Activated naive CD4-positive, alpha-beta T cell treated with anti-CD3 and anti-CD28 coated beads, Interleukin-2, amount 10 ng/mL, durations not matched to agents 7 days and 5 days (primary cell): ENCODE measurements at places on chromosomes 1 and 21.
A peak's percentile ranks its signal among the peaks of the same experiment; 100 is the strongest.

DNA sequence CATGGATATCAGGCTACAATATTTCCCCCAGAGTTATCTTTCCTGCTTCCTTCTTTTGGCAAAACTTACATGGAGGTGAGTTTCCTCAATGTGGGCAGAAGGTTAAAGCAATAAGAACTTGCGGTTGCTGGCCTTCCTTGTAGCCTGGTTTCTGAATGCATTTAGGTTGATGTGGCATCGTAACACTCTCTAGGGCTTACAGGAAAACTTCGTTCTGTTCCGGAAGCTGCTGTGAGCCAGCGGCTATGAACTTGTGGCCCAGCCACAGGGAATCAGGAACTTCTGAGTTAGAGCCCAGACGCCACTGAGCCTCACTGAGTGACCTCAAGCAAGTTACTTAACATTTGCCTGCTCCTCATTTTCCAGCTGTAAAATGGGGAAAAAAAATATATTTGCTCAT, 623.4 kb upstream of the ADAMTS5 start:
- no peaks in the 10 kb centered on the region for H3K27me3 ChIP-seq
- no peak overlapping the region for H3K27ac ChIP-seq
- no peaks in the 10 kb centered on the region for H3K4me1 ChIP-seq
- no peaks in the 10 kb centered on the region for H3K36me3 ChIP-seq
- no peak overlapping the region for H3K4me3 ChIP-seq

GRCh38 chr1:109826930-109827349, 63.2 kb upstream of the EPS8L3 start:
- H3K36me3 ChIP-seq, result no peaks in the 10 kb centered on the region
- no peak overlapping the region for H3K27ac ChIP-seq
- peaks cover 14% of the 10 kb centered on the region for H3K4me1 ChIP-seq
- peaks cover 5% of the 10 kb centered on the region for H3K27me3 ChIP-seq
- no peak overlapping the region for H3K4me3 ChIP-seq
- DNase-seq, result no peak

GRCh38 chr1:209802117-209802779, 3.7 kb downstream of the IRF6 start:
- H3K36me3 ChIP-seq, result no peaks in the 10 kb centered on the region
- peaks cover 74% of the 10 kb centered on the region for H3K27me3 ChIP-seq
- peaks cover 13% of the 10 kb centered on the region for H3K4me1 ChIP-seq
- no peak overlapping the region for H3K27ac ChIP-seq

DNA sequence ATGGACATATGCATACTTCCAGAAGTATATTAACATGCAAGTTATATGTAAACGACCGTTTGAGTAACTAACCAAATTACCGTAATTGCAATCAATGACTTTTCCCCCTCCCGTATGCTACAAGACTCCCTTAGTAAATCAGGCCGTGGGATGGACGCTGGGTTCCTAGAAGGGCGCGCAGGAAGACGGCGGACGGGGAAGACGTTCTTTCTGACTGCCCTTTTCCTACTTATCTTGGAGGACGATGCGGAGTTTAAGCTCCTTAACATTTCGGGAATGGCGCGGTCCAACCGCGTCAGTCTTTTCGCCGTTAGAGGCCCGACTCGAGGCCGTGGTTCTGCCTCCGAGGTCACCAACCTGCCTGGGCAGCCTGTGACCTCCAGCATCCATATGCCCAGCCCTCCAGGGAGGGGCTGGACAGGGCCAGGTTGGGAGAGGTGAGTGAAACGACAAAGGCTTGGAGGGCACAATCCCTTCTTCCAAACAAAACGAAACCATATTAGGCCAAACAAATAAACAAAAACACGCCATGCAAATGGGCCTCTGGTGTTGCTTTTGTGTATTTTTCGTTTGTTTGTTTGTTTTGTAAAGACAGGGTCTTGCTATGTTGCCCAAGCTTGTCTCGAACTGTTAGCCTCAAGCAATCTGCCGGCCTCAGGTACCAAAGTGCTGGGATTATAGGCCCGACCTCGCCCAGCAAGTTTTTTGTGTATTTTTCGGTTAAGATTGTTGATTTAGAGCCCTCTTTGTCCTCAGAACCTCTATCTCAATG, 873 bp upstream of the PI4KB start:
- H3K27ac ChIP-seq, result peak overlapping the region; percentile 92
- peaks cover 3% of the 10 kb centered on the region for H3K27me3 ChIP-seq
- peaks cover 35% of the 10 kb centered on the region for H3K4me1 ChIP-seq
- no peak for DNase-seq
- peaks cover 22% of the 10 kb centered on the region for H3K36me3 ChIP-seq
- peak overlapping the region; percentile 98 for H3K4me3 ChIP-seq

GRCh38 chr1:173422456-173422976, 54.6 kb upstream of the PRDX6 start:
- H3K27ac ChIP-seq, result no peak overlapping the region
- H3K36me3 ChIP-seq, result peaks cover 2% of the 10 kb centered on the region
- H3K4me3 ChIP-seq, result no peak overlapping the region
- no peak for DNase-seq

GRCh38 chr1:51417496-51418383, 87.4 kb upstream of the TTC39A start:
- H3K4me3 ChIP-seq, result no peak overlapping the region
- peaks cover 33% of the 10 kb centered on the region for H3K36me3 ChIP-seq
- no peaks in the 10 kb centered on the region for H3K4me1 ChIP-seq
- no peak for DNase-seq

- H3K36me3 ChIP-seq, result no peaks in the 10 kb centered on the region
- no peak overlapping the region for H3K4me3 ChIP-seq
- H3K27me3 ChIP-seq, result peaks cover 34% of the 10 kb centered on the region
Measured at GRCh38 chr1:10754568-10755329, 41.7 kb downstream of the CASZ1 start.

DNA sequence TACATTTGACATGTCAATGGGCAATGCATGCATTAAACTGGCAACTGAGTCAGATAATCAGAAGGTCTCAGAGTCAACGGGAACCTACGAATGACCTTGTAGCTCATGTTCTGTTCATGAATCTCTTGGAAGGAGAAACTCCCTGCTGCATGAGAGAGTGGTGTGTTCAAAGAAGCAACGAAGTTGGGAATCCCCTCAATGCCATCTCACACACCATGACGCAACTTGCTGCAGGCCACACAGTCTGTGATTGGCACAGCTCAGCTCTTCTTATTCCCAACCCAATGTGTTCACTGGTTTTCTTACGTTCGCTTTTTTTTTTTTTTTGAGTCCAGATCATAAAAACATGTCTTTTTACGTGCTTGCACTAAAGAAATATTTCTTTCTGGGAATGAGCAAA, 53.5 kb upstream of the PRDM2 start:
- H3K36me3 ChIP-seq, result no peaks in the 10 kb centered on the region
- no peaks in the 10 kb centered on the region for H3K4me1 ChIP-seq
- no peaks in the 10 kb centered on the region for H3K27me3 ChIP-seq
- no peak overlapping the region for H3K4me3 ChIP-seq
- no peak for DNase-seq

DNA sequence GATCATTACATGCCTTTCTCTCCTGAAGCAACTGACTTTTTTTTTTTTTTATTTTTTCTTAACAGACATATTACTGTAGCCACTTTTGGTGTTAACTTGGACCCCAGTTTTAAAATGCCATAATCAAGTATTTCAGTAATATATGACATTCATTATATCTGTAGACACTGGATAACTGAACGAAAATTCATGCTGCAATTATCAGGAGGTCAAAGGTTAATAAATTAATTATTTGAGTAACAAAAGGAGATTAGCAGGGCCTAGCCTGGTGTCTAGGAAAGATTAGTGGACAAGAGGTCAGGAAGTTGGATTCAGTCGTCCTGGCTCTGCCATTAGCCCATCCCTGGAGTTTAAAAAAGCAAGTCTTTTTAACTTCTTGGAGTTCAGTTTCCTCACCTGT, 168.1 kb downstream of the TGFBR3 start:
- H3K4me1 ChIP-seq, result peaks cover 9% of the 10 kb centered on the region
- no peak for DNase-seq
- no peak overlapping the region for H3K4me3 ChIP-seq
- H3K27ac ChIP-seq, result no peak overlapping the region

- no peak overlapping the region for H3K4me3 ChIP-seq
- H3K27me3 ChIP-seq, result peaks cover 7% of the 10 kb centered on the region
- H3K4me1 ChIP-seq, result no peaks in the 10 kb centered on the region
- no peaks in the 10 kb centered on the region for H3K36me3 ChIP-seq
- DNase-seq, result no peak
Measured at GRCh38 chr1:115426231-115426771, 88.3 kb upstream of the NGF start.

DNA sequence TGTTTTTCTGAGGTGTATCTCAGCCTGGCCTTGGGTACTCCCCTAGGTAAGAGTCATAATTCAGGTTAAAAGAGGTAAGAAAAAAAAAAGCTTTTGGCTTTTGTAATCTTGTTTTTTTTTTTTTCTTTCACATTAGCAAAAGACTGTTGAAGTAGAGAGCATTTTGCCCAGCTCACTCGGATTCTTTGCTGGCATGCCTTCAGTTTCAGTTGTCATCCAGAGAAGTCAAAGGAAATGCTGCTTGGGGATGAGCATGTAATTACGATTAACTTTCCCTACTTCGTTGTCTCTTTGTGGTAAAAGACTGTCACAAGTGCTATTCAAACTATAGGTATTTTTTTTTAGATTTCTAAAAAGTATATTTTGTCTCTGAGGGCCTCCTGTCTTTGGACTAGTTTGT, 6.3 kb downstream of the BACH1 start:
- no peaks in the 10 kb centered on the region for H3K27me3 ChIP-seq
- H3K27ac ChIP-seq, result no peak overlapping the region
- peaks cover 11% of the 10 kb centered on the region for H3K36me3 ChIP-seq
- DNase-seq, result no peak
- no peak overlapping the region for H3K4me3 ChIP-seq
- H3K4me1 ChIP-seq, result peaks cover 37% of the 10 kb centered on the region

DNA sequence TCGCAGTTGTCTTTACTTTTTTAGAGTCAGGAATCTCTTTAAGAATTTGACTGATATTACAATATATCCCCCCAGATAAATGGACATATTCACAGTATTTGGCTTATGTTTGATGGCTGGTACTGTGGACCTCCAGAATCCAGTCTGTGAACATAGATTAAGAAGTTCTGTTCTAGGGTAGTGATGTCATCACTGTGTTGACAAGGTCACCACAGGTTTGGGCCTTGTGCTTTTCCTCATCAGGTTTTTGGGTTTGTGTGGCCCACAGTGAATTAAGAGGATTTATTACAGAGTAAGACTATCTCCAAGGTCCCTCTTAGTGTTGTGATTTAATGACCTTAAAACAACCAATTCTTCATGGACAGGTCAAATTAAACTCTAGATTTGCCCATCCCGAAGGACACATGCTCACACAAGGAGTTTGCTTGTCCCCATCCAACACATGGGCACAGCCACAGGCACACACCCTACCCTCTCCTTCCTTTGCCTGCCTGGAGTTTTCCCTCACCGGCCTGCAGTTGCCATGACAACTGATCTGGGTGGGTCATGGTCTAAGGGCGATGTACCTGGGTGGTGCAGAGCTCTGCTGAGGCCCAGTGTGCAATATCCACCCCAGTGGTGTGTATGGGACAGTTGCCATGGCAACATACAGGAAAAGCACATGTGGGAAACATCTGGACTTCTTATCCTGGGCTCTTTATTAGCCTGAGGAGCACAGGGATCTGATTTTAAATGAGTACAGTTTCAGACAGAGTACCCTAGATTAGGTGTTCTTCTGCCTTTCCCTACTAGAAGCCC, 98.6 kb downstream of the NAV1 start:
- no peak overlapping the region for H3K27ac ChIP-seq
- H3K4me3 ChIP-seq, result no peak overlapping the region
- no peaks in the 10 kb centered on the region for H3K4me1 ChIP-seq
- no peak for DNase-seq

DNA sequence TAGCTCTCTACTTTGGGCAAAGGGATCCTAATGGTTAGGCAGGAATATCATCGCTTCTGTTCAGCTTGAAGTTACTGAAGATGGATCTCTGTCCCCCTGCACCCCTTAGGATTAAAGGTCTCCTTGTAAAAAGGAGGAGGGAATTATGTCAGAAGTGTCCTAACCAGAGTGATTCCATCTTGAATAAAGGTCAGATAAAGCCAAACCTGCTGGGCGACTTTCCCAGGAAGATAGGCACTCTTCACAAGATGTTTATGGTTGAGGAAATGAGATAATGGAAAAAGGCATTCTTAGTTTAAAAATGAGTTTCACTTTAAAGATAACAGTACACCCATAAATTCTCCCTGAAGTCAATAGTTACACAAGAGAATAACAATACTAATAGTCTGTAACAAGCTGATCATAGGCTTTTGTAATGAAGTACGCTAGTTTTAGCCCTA, 1.7 kb upstream of the NENF start:
- peaks cover 27% of the 10 kb centered on the region for H3K4me1 ChIP-seq
- H3K4me3 ChIP-seq, result no peak overlapping the region
- no peaks in the 10 kb centered on the region for H3K36me3 ChIP-seq
- peak overlapping the region; percentile 20 for H3K27ac ChIP-seq
- peaks cover 2% of the 10 kb centered on the region for H3K27me3 ChIP-seq

GRCh38 chr1:192270398-192270797, 46.4 kb upstream of the RGS21 start:
- no peaks in the 10 kb centered on the region for H3K4me1 ChIP-seq
- H3K36me3 ChIP-seq, result no peaks in the 10 kb centered on the region
- H3K27ac ChIP-seq, result no peak overlapping the region

DNA sequence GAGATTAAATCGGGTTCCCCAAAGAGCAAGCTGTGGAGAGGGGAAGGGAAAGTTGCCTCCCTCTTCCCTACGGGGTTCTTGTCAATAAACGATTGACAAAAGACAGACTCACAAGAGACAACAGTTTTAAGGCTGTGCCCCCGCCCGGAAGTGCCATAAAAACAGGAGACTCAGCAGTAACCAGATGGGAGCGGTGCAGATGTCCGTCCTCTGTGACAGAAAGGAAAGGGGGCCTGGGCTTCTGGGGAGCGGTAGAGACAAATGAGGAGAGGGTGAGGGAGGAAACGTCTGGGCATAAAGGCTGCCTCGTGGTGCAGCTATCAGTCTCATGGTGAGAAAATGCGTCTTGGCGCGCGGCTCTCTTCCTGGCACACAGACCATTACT, 5.9 kb downstream of the TP73 start:
- no peak for DNase-seq
- no peak overlapping the region for H3K4me3 ChIP-seq
- H3K36me3 ChIP-seq, result no peaks in the 10 kb centered on the region
- no peak overlapping the region for H3K27ac ChIP-seq
- H3K27me3 ChIP-seq, result peaks cover 73% of the 10 kb centered on the region
- no peaks in the 10 kb centered on the region for H3K4me1 ChIP-seq

DNA sequence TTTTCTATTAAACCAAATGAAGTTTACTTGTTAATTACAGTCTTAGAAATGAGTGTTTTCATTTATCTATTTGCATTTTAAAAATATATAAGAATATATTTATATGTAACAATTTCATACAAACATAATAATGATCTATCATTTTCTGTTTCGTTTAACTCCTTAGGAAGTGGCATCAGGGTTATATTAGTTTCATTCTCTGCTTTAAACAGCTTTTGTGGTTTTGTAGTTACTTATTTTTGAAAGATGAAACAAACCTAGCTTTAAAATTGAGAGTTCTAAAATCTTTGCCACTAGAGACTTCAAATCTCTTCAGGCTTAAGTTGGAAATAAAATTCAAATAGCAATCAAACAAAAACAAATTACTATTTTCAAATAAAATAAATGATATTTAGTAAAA, 2110.6 kb downstream of the MRPL39 start:
- no peak overlapping the region for H3K4me3 ChIP-seq
- no peak overlapping the region for H3K27ac ChIP-seq
- H3K4me1 ChIP-seq, result no peaks in the 10 kb centered on the region
- H3K27me3 ChIP-seq, result no peaks in the 10 kb centered on the region
- no peak for DNase-seq

- H3K27ac ChIP-seq, result no peak overlapping the region
- no peak overlapping the region for H3K4me3 ChIP-seq
- no peaks in the 10 kb centered on the region for H3K36me3 ChIP-seq
- peaks cover 7% of the 10 kb centered on the region for H3K4me1 ChIP-seq
- no peaks in the 10 kb centered on the region for H3K27me3 ChIP-seq
- no peak for DNase-seq
Measured at GRCh38 chr1:217026531-217026930, 303.3 kb upstream of the ESRRG start.
